ENCODE measurements at places on chromosomes 7 and 10. TPM values are rescaled to one million over a fixed set of nuclear protein-coding genes. Genes with fewer than 3 reads are reported as not detected.

The CISD1 gene
- total RNA-seq = 30.0 TPM

The AOC1 gene
- total RNA-seq = not detected

The TBX20 gene
- 49.5 TPM for total RNA-seq

The CALHM3 gene
- not detected for total RNA-seq

The FAM180A gene
- total RNA-seq = 0.49 TPM

The TRIM73 gene
- 0.36 TPM for total RNA-seq

The MMRN2 gene
- 6.8 TPM for total RNA-seq

The SPDYE9 gene
- total RNA-seq = not detected

The TWIST1 gene
- total RNA-seq = 13.5 TPM

The MUC12 gene
- total RNA-seq = not detected

The HMX2 gene
- total RNA-seq = not detected

The AQP1 gene
- total RNA-seq = 7.9 TPM

The TAS2R41 gene
- total RNA-seq = not detected

The GRID2IP gene
- not detected for total RNA-seq

The PSD gene
- total RNA-seq = 0.72 TPM

The TPK1 gene
- 1.8 TPM for total RNA-seq

The SORBS1 gene
- 5.8 TPM for total RNA-seq

The CHAT gene
- not detected for total RNA-seq

The XRCC2 gene
- 0.81 TPM for total RNA-seq

The BLNK gene
- not detected for total RNA-seq

The UBE2H gene
- 52.4 TPM for total RNA-seq

The DBNL gene
- total RNA-seq = 154 TPM
